ENCODE measurements at places on chromosomes 6 and 20. TPM values are rescaled to one million over a fixed set of nuclear protein-coding genes. Genes with fewer than 3 reads are reported as not detected.

- no peak for DNase-seq
Measured at GRCh38 chr20:33276303-33277113, 6.5 kb upstream of the BPIFB1 start.

DNA sequence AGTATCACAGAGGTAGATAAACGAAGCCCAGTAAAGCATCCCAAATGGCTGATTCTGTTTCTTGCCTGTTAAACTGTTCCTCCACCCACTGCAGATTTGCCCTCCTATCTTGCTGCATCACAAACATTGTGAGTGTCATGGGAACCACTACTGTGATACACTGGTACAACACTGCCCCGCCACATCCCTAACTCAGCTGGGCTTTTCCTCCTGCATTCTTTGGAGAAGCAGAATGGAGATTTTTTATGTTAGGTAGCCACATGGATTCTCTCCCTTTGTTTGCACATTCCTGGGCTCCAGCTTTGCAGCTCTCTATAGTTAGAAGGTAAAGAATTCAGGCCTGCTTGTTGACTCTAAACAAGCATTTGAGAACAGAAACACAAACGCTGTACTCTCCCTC lies 234.1 kb downstream of the TMEM242 start:
- DNase-seq, result no peak

GRCh38 chr6:116543149-116543548 lies 2.3 kb downstream of the TRAPPC3L start:
- no peak for DNase-seq

- no peak for DNase-seq
Measured at GRCh38 chr6:168908887-168909286, 344.8 kb downstream of the THBS2 start.

GRCh38 chr6:70956451-70957283 lies at the start of gene B3GAT2:
Gene B3GAT2, minus strand, starts transcription at chr6:70957060. Its CDS starts 631 bp downstream, at chr6:70956429.
- no peak for DNase-seq

The COL19A1 gene
- total RNA-seq, result under 0.01 TPM

The CNR1 gene
- 11.0 TPM for total RNA-seq

The EMILIN3 gene
- 0.77 TPM for total RNA-seq
